ENCODE measurements at places on chromosomes 7 and 10.

DNA sequence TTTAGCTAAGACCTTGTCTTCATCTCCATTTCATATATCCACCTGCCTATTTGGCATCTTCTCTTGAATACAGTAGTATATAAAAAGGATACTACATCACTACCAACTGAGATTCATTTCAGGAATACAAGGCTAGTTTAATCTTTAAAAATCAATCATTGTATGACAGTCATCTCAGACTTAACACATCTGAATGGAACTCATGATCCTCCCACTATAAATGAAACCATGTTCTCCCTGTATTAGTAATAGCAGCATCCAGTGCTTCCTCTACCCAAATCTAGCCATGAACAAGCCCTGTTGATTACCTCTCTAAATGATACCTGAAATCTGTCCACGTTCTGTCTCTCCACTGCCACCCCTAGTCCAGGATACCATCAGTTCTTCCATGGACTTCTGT, 196.2 kb downstream of the CDK14 start:
- DNase-seq: no peak

DNA sequence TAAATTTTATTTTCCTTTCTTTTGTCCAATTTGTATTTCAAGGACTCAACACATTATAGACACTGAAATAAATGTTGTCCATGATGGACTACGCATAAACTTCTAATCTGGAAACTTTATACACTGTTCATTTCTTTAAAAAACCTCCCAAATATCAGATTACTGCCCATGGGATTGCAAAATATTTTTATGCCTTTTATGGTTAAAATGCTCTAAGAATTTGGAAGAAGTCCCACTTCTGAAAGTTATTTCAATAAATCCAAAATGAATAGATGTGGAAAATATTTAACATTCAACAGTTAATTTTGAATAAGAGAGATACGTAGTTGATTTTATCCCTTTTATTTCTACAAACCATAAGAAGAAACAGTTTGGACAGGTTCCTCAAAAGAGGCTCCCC, 46.1 kb downstream of the CABCOCO1 start:
- DNase-seq: no peak

DNA sequence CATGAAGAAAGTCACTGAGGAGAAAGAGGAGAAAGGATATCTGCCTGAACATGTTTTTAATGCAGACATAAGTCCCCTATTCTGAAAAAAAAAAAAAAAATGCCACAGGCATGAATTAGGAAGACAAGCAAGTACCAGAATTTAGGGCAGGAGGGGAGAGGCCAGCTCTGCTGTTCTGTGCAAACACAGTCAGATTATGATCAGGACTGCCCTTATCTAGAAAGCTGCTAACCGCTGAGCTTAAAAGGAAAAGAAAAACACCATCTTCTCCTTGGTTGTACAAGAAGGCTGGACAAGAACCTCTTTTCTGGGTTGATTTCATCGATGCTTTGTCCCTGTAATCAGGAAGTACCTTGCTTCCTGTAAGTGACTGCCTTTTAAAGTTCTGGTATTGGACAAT, 15.3 kb upstream of the PWWP2B start:
- no peak for DNase-seq

DNA sequence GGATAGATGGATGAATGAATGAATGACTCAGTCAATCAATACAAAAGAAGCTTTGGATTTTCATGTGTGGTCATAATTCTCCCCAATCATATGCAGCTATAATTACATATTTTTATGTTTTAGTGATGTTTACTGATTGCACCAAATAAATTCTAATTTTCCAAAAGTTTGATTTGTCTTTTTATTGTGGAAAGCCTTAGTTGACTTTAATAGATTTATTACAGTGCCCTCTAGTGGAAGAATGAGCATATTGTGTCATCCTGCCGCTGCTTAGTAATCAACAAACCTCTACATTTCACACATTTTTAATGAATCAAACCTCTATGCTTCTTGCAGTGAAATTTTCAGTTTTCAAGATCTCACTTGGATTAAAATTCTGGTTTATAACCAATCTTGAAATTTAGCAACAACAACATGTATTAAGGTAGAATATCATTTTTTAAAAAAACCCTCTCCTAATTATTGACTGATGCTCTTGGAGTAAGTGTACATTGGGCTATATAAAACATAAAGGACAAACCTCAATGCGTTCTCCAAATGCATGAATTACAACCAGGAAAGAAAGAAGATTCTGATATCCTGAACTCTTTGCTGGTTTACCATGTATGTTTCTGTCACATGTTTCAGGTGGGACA, 55.6 kb upstream of the PNLIP start:
- DNase-seq: peak; percentile 11
